Left ventricle myocardium inferior (tissue), 1 donor: ENCODE measurements at places on chromosomes 4 and X. TPM values are rescaled to one million over a fixed set of nuclear protein-coding genes. Genes with fewer than 3 reads are reported as not detected.

The NHS gene
- 1.0 TPM for total RNA-seq

The UGT2B11 gene
- total RNA-seq: not detected

The TRMT2B gene
- 17.3 TPM for total RNA-seq

The HPGD gene
- 1.4 TPM for total RNA-seq

The SPANXA1 gene
- not detected for total RNA-seq

The AIMP1 gene
- 36.4 TPM for total RNA-seq

The GAGE1 gene
- not detected for total RNA-seq

The BBS7 gene
- total RNA-seq: 6.0 TPM

The TMEM131L gene
- 14.9 TPM for total RNA-seq
